HCEC 1CT (cell line): ENCODE measurements at places on chromosomes 11 and 22.

- DNase-seq = peak; percentile 82
Observed at GRCh38 chr11:33452836-33453624, 195.8 kb downstream of the HIPK3 start.

DNA sequence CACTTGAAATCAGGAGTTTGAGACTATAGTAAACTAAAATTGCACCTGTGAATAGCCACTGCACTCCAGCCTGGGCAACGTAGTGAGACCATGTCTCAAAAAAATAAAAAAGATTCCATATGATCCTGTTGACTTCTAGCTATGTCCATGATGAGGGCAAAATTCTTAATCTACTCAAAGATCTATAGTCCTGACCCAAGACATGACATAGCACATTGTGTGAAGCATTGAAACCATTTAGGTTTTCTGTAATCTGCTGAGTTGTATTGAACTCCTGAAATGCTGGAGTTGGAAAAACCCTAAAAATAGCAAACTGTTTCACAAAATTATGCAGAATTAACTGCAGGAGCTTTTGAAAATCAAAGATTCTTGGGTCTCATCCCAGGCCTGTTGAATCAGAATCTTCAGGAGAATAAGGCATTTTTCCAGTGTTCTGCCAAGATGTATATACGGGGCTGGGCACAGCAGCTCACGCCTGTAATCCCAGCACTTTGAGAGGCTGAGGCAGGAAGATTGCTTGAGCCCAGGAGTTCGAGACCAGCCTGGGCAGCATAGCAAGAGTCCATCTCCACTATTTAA lies 29.8 kb upstream of the LDHA start:
- no peak for DNase-seq

DNA sequence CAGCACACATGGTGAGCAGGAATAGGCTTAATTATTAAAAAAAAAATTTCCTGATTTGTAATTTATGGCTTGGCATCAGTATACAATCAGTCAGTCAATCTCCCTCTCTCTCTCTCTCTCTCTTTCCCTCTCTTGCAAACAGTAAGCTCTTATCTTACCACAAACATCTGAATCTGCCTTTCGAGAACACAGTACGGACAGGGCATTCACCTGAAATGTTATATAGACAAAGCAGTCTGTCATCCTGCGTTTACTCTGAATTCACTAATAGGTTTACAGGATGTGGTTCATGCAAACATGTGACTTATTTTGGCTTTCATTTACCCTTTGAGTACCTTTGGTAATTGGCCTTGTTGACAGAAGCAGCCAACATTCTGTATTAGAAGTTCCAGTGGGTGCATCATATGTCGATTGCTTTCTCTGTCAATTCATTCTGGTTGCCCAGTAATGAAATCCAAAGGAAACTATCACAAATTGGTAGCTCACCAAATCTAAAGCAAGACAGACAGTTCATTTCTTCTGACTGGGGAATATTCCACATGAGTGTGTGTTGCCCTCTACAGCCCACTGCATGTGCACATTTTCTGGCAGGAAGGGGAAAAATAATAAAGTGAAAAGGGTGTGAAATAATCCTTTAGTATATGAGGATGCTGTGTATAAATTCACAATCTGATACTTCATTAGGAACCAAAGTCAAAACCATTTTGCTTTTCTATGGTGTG lies 1058.2 kb downstream of the LRRC4C start:
- DNase-seq = no peak

DNA sequence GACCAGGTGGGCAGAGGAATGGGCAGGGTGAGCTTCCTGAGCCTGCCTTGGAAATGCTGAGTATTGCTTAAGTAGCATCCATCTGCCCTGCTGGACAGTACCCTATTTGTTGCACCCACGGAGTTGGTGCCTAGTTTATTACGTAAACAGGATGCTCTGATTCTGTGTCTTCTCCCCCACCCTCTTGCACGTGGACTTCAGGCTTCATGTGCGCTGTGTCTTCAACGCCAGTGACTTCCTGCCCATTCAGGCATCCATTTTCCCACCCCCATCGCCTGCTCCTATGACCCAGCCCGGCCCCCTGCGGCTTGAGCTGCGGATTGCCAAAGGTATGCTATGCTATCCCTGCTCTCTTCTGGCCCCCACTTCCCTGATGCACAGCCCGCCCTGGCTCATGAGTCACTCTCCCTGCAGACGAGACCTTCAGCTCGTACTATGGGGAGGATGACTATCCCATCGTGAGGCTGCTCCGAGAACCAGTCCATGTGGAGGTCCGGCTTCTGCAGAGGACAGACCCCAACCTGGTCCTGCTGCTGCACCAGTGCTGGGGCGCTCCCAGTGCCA lies 5.7 kb downstream of the ZP1 start:
- DNase-seq = peak; percentile 85

DNA sequence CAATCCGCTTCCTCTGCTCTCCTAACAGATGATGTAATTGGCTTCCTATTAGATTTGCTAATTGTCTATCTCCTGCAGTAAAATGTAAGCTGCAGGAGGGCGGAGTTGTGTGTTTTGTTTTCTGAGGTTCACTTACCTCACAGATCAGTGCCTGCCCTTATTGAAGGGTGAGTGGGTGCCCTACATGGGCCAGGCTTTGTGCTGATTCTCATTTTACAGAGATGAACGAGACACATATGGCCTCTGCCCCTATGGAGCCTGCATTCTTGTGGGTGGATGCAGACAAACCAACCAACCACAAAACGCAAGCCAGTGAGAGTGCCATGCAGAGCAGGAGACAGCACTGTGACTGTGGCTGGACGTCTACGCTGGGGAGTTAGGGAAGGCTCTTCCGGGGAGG lies 9.9 kb downstream of the TESMIN start:
- DNase-seq = no peak
